IPS DF 6.9 (cell line): ENCODE measurements at places on chromosomes 1 and 21.
A peak's percentile ranks its signal among the peaks of the same experiment; 100 is the strongest.

DNA sequence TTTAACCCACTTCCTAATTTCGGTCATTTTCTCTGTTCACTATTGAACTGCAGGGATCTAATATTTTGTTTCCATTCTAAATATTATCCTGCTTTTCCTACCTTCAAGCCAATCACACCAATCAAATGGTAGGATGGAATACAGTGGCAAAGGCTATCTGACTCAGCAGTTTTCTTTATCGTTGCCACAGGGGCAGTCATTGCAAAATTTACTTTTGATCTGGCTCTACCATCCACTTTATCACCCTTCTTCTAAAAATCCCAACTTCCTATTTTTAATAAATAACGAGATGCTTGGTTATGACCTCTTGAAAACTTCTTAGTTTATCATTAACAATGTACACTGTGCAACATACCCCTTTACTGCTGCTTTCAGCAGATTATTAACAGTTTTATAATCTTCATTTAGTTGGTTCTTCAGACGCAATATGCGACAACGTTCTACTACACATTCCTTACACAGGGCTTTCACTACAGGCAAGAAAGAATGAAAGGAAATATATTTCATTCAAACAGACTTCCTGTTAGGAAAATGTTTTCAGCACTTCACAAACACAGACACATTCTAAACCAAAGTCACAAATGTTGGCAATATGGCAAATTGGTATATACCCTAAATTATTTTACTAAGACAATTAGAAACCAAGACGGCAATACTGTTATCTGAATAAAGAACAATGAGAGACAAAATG lies 52.3 kb upstream of the RAP1GAP start:
- no peak for DNase-seq
- H3K4me1 ChIP-seq, result no peaks in the 10 kb centered on the region; the same call in 1 of the 2 replicates
- no peak overlapping the region for H3K27ac ChIP-seq
- no peak overlapping the region for H3K4me3 ChIP-seq
- no peaks in the 10 kb centered on the region for H3K27me3 ChIP-seq

GRCh38 chr1:24874611-24875234 lies 55.4 kb downstream of the RUNX3 start:
- DNase-seq, result no peak
- H3K4me1 ChIP-seq, result no peaks in the 10 kb centered on the region
- H3K27me3 ChIP-seq, result no peaks in the 10 kb centered on the region
- H3K36me3 ChIP-seq, result no peaks in the 10 kb centered on the region

DNA sequence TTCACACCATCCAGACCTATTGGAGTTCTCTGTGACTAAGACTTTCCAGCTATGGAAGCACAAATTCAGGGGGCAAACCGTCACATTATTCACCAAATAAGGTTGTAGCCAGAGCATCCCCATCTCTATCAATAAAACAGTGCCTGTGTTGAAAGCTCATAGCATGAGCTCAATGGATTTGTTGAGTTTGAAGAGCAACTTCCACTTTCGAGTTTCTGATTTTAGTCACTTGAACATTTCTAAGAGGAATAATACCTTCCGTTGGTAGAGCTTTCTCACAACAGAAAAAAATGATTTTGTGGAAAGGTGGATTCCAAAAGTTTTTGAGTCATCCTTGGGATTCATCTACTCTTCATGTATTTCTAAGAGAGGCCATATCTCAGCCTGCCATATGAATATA lies 13.0 kb upstream of the ELAVL4 start:
- H3K36me3 ChIP-seq, result no peaks in the 10 kb centered on the region
- H3K4me3 ChIP-seq, result no peak overlapping the region

- H3K27me3 ChIP-seq, result no peaks in the 10 kb centered on the region
- no peak overlapping the region for H3K27ac ChIP-seq
- peaks cover 6% of the 10 kb centered on the region for H3K4me1 ChIP-seq
- H3K4me3 ChIP-seq, result peak overlapping the region; percentile 76
- peak; percentile 35 for DNase-seq
Measured at GRCh38 chr1:202143768-202144401, 652 bp downstream of the ARL8A start.

GRCh38 chr1:236142253-236143103 lies at the start of gene GPR137B:
GPR137B (plus strand) TSS chr1:236142539; CDS start chr1:236142623, 84 bp downstream.
- H3K27ac ChIP-seq, result no peak within 1 kb of the TSS
- peaks cover 4% of the 10 kb centered on the region; the same call in 1 of the 2 replicates for H3K4me1 ChIP-seq
- peak within 1 kb of the TSS; percentile 66 for H3K4me3 ChIP-seq

DNA sequence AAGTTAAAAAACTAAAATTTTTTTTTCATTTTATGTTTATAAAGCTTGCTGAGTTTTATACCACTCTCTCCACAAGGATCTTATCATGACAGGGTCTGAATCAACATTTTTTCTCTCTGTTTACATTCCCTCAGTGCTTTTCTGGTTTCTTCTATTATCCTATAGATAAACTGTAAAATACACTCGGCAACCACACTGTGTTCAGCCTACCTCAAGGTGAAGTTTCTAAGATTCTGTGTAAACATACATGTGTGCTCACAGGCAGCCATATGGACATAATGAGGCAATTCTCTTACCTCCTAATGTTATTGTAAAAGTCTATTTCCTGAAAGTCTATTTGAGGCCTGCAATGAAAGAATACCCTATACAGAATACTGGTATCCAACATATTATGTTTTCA lies 114.6 kb downstream of the NTPCR start:
- no peak overlapping the region for H3K27ac ChIP-seq
- H3K4me3 ChIP-seq, result no peak overlapping the region
- no peak for DNase-seq
- H3K36me3 ChIP-seq, result 0 out of 2 replicates have a peak, but pooled peaks cover 3% of the 10 kb centered on the region

GRCh38 chr21:37357691-37358090 lies 8.9 kb upstream of the DYRK1A start:
- no peak overlapping the region for H3K27ac ChIP-seq
- no peaks in the 10 kb centered on the region for H3K27me3 ChIP-seq
- no peaks in the 10 kb centered on the region for H3K36me3 ChIP-seq
- H3K4me3 ChIP-seq, result no peak overlapping the region

- no peak for DNase-seq
- no peak overlapping the region for H3K27ac ChIP-seq
- no peaks in the 10 kb centered on the region for H3K4me1 ChIP-seq
- no peaks in the 10 kb centered on the region for H3K27me3 ChIP-seq
- 0 out of 2 replicates have a peak, but pooled peaks cover 3% of the 10 kb centered on the region for H3K36me3 ChIP-seq
Measured at GRCh38 chr1:113780374-113781146, 21.3 kb upstream of the PHTF1 start.

DNA sequence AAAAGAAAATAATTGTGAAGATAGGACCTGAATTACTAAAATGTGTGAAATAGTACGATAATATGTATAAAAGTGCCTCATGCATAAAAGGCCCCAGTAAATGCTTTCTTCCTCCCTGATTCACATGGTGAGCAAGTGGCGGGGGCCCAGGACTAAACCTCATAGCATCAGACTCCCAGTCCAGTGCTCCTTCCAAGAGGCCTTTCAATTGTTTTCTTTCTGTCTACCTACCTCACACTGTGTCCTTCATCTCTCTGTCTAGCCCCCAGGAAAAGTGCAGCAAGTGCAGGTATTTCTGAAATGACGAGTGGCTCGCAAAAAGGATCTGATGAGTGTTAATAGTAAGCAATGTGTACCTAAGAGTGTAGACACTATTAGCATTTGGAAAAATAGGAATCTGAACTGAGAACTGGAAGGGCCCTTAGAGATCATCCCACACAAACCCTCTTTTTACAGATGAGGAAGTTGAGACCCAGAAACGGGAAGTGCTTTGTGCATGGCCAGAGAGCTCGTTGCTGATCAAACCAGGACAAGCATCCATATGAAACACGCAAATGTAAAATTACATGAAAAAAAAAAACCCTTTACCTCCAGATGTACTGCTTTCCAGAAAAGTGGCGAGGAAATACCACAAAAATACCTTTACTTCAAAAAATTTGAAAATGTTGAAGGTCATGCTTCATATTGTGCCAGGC lies 118.2 kb upstream of the HOOK1 start:
- no peaks in the 10 kb centered on the region for H3K36me3 ChIP-seq
- no peaks in the 10 kb centered on the region; the same call in 1 of the 2 replicates for H3K4me1 ChIP-seq
- no peak for DNase-seq
- H3K4me3 ChIP-seq, result no peak overlapping the region
- no peaks in the 10 kb centered on the region for H3K27me3 ChIP-seq
- H3K27ac ChIP-seq, result no peak overlapping the region

DNA sequence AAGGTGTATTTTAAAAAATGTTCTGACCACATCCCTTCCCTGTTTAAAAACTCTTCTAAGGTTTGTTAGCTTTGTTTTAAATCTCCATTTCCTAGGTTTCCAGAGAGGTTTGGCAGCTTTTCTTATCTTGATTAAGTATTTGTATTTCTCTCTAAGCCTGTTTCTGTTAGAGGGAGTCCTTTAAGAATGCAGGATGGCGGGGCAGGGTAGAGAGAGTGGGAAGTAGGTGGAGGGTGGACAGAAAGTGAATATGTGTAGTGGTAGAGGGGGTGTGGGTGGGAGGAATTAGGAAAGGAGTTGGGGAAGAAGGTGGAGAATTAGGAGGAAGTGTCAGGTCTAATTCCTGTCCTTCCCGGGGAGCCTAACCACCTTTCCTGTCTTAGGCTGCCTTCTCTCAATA lies 21.2 kb upstream of the SERBP1 start:
- no peak overlapping the region for H3K27ac ChIP-seq
- no peaks in the 10 kb centered on the region for H3K36me3 ChIP-seq
- no peak overlapping the region for H3K4me3 ChIP-seq
- DNase-seq, result no peak
- no peaks in the 10 kb centered on the region for H3K4me1 ChIP-seq

- H3K4me1 ChIP-seq, result peaks cover 6% of the 10 kb centered on the region; the same call in 1 of the 2 replicates
- H3K27me3 ChIP-seq, result no peaks in the 10 kb centered on the region
Measured at GRCh38 chr1:119647734-119648619, at the start of gene ZNF697. ZNF697 (minus strand) TSS chr1:119648266; CDS start chr1:119626100, 22,166 bp downstream.

GRCh38 chr1:31877544-31877943 lies 60.6 kb downstream of the PTP4A2 start:
- DNase-seq, result no peak
- H3K4me1 ChIP-seq, result no peaks in the 10 kb centered on the region
- H3K4me3 ChIP-seq, result no peak overlapping the region
- H3K27ac ChIP-seq, result no peak overlapping the region
- no peaks in the 10 kb centered on the region for H3K27me3 ChIP-seq

DNA sequence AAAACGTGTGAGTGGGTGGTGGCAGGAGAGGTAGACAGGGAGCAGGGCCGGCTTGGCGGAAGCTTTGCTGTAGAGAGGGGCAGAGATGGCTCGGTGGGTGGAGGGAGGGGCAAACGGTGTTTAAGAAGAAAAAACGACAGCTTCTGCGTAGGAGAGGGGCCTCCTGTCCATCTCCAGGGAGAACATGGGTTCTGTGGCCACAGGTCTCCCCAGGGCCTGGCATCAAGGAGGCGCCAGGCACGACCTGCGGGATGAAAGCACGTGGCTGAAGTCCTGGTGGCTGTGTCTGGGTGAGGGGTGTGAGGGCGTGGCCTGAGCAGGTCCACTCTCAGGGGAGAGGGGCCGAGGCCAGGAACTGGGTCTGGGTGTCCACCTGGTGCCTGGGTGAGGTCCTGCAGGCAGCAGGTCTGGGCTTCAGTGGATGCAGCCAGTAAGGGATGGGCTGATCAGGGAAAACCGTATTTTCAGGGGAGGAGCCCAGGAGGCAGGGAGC lies 940 bp upstream of the PRKCZ start:
- DNase-seq, result peak; percentile 68
- H3K4me3 ChIP-seq, result peak overlapping the region; percentile 88; the same call in 1 of the 2 replicates
- H3K4me1 ChIP-seq, result peaks cover 16% of the 10 kb centered on the region
- no peaks in the 10 kb centered on the region for H3K27me3 ChIP-seq
- no peaks in the 10 kb centered on the region for H3K36me3 ChIP-seq

GRCh38 chr1:229452956-229453801 lies 19.3 kb upstream of the ACTA1 start:
- H3K4me3 ChIP-seq, result no peak overlapping the region
- H3K27ac ChIP-seq, result no peak overlapping the region
- peaks cover 7% of the 10 kb centered on the region; the same call in 1 of the 2 replicates for H3K36me3 ChIP-seq

DNA sequence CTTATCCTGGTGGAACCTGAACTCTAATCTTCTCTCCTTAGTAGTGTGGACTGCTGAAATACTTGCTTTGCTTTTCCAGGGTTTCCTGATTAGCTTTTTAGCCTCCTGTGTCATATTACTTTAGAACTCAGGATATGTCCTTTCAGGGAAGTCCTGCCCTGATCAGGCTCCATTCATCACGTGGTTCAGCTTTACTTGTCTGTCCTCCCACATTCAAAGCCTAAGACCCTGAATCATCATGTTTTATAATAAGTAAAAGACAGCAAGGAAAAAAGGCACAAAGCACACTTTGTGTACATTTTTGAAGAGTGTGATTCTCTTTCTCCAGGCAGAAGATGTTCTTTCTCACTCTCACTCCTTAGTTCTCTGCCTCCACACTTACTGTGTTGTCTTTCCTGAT lies 70.6 kb downstream of the PATJ start:
- H3K4me1 ChIP-seq, result no peaks in the 10 kb centered on the region
- H3K27ac ChIP-seq, result no peak overlapping the region
- H3K27me3 ChIP-seq, result no peaks in the 10 kb centered on the region
- no peaks in the 10 kb centered on the region for H3K36me3 ChIP-seq
- no peak for DNase-seq

DNA sequence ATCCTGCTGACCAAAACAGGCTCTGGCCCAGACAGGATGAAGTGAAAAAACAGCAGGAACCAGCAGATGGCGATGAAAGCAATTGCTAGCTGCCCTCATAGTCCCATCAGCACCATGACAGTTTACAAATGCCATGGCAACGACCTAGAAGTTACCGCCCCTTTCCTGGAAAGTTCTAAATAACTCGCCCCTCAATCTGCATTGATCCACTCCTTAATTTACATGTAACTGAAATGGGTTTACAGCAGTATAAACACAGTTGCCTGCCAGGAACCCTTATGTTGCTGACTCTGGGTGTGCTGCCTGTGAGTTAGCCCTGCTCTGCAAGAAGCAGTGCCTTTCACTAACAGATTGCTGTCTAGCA lies 65.5 kb upstream of the CR1L start:
- H3K27me3 ChIP-seq, result no peaks in the 10 kb centered on the region
- H3K4me3 ChIP-seq, result no peak overlapping the region
- DNase-seq, result peak; percentile 82
- no peak overlapping the region for H3K27ac ChIP-seq

GRCh38 chr1:18410407-18410806 lies 70.3 kb upstream of the KLHDC7A start:
- H3K4me3 ChIP-seq, result no peak overlapping the region
- DNase-seq, result no peak
- H3K27ac ChIP-seq, result no peak overlapping the region

DNA sequence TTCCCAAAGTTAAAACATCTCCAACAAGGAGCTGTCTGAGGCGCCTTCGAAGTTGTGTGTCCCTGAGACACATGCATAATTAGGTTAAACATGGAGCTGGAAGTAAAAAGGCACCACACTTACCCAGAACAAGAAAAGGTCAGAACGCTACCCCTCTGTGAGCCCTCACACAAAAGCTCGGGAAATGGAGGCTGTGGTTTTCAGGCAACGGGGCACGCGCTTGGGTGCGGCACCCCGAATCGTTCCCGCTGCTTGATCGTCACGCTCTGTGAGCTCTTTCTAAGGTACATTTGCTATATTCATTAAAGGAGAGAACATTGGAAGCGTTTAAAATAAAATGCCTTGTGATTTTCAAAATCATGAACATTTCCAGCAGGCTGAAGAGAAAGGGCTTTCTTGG lies 12.5 kb downstream of the CAPN8 start:
- H3K4me1 ChIP-seq, result peaks cover 6% of the 10 kb centered on the region
- H3K27ac ChIP-seq, result no peak overlapping the region

GRCh38 chr1:222018041-222018440 lies 276.2 kb upstream of the DUSP10 start:
- no peaks in the 10 kb centered on the region for H3K27me3 ChIP-seq
- no peaks in the 10 kb centered on the region for H3K36me3 ChIP-seq
- DNase-seq, result no peak
- no peaks in the 10 kb centered on the region; the same call in 1 of the 2 replicates for H3K4me1 ChIP-seq
